ENCODE measurements at places on chromosomes 16 and 17.
A peak's percentile ranks its signal among the peaks of the same experiment; 100 is the strongest.

DNA sequence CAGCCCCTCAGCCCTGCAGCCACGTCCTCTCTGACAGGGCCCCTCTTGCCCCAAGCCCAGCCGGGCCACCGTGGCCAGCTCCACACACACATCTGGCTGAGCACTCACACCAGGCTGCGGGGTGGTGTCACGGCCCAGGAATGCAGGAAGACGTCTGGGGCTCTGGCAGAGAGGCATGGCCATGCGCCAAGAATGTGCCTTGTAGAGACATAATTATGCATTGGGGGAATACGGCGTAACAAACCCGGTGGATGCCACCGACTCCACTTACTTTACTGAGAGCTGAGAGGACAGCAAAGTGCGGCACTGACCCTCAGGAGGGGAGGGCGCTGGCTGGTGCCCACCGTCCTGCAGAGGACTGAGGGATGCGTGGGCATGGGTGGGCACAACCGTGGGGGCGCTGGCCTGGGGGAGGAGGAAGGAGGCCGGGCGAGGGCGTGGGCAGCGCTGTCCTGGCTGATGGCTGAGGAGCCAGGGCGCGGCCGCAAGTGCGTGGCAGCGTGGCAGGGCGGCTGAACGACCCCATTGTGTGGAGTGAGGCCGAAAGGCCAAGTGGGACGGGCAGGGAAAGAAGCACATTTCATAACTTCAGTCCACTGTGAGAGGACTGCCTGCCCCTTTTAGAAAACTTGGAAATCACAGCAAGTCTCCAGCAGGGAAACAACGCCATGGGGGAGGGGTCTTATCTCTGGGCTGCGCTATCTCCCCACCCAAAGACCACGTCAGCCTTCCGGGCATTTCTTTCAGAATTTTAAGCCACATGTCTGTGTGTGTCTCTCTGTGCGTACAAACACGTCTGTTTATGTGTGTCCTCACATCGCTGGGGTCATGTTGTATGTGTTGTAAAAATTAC, 30.6 kb downstream of the METRNL start:
- DNase-seq = no peak

DNA sequence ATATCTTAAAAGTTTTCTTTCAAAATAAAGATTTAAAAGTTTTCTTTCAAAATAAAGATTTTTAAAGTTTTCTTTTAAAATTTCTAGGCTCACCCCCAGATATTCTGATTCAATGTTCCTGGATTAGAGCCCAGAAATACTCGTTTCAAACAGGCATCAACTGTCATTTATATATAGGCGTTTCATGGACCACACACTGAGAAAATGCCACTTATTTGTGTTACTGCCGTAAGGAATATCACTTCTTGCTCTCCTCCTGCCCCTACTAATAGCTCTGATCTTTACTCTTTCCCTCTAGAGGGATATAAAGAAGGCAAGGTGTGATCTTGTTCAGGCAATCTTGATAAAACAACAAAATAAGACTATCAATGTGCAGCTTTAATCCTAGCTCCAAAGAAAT, 1324.1 kb downstream of the CDH8 start:
- no peak for DNase-seq

- no peak for DNase-seq
Measured at GRCh38 chr16:55508271-55508921, 476 bp upstream of the LPCAT2 start.

DNA sequence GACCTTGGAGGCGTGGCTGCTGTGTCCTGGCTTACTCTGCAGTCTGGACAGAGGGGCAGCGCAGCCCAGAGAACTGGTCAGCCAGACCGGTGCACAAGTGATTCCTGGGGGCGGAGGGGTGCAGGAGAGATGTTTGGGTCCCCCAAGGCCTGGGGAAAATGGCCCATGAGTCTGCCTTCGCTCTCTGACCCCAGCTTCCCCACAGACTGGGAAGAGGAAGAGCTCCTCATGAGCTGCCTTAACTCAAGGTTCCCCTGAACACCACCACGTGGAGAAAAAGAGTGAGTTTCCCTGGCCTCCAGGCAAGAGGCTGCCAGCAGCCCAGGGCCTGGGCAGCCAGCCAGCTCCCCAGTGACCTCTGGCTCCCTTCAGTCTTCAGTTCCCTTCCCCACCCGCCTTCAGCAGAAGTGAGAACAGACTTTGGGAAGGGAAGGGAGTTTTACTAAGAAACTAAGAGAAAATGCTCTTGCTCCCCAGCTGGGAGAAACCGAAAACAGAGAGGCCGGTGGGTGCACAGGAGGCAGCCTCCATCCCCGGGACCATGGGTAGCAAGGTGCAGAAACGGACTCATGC, 2.0 kb upstream of the C17orf99 start:
- DNase-seq = no peak

DNA sequence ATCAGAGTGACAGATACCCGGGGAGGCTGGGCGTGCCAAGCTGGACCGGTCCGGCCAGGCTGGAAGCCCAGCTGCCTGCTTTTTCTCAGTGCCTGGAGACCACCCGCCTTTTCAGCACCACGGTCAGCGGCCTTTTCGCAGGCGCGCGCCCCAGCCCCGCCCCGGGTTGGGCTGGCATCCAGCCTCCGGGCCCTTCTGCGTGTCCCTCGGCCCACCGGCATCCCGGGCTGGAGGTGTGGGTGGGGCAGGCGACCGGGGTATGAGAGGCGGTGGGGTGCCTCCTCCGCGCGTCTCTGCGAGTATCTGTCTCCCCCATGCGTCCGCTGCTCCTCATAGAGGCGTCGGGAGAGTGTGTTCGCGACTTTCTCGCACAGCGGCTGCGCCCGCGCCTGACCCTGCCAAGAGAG, 102.5 kb downstream of the MRM1 start:
- DNase-seq = peak; percentile 24

DNA sequence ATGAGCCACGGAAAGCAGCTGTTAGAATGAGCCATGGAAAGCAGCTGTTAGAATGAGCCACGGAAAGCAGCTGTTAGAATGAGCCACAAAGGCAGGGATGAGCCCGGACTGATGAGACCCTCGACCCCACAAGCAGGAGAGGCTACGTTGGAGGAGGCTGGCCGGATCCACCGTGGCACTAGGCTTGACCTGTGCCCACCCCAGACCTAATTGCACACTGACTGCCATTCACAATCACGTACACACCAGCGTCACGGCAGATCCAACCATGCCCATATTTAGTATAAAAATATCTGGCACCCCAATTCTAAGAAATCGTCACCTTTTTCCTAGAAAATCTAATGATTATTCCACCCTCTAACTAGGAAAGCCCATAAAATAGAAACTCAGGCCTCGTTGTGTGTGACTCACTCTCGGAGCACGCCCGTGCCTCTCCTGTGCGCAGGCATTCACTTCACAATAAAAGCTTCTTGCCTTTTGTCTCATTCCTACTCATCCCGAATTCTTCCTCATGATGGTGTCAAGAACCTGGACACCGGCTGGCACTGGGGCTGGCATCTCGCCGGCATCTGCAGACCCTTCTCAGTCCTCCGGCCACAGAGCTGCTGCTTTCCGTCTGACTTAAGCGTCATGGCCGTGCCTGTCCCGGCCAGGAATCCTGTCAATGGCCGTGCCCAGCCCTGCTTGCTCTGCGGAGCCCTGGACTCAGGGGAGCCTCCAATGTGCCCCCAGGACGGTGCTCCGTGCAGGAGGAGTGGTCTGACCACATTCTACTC, 5.5 kb upstream of the SECTM1 start:
- DNase-seq = no peak

DNA sequence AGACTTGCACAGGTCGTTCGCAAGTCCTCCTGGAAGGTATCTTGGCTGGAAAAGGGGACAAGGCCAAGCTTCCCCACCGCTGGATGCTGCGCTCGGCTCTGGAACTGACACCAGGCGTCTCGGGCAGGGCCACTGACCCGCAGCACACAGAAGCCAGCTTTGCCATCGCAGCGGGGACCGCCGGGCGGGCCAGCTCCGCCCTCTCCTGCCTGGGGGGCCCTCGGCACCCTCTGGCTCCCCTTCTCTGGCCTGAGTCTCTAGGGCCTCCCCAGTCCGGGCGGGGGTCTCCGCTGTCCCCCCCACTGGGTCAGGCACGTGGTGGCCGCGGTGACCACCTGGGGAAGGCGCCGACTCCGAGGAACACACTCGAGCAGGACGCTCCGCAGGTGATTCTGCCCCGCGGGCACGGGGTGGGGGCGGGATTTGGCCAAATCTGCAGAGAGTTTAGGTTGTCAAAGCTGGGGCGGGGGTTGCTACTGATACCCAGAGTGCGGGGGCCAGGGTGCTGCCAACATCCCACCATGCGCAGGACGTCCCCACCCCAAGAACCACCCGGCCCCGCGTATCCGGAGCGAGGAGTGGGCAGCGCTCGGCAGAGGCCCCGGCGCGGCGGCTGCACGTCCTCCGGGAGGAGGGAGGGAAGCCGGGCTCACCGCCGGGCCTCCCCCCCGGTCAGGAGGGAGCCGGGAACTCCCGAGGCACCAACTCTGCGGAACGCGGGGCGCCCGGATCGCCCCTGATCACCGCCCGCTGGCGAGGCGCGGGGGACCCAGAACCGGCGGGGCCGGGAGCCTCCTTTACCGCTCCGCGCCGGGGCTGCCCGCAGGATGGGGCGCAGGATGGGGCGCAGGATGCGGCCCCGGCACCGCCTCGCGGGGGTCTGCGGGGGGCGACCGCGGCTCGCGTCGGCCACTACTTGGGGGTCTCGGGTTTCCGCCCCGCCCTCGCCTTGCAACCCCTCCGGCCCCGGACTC, 744 bp upstream of the METRNL start:
- DNase-seq = no peak

DNA sequence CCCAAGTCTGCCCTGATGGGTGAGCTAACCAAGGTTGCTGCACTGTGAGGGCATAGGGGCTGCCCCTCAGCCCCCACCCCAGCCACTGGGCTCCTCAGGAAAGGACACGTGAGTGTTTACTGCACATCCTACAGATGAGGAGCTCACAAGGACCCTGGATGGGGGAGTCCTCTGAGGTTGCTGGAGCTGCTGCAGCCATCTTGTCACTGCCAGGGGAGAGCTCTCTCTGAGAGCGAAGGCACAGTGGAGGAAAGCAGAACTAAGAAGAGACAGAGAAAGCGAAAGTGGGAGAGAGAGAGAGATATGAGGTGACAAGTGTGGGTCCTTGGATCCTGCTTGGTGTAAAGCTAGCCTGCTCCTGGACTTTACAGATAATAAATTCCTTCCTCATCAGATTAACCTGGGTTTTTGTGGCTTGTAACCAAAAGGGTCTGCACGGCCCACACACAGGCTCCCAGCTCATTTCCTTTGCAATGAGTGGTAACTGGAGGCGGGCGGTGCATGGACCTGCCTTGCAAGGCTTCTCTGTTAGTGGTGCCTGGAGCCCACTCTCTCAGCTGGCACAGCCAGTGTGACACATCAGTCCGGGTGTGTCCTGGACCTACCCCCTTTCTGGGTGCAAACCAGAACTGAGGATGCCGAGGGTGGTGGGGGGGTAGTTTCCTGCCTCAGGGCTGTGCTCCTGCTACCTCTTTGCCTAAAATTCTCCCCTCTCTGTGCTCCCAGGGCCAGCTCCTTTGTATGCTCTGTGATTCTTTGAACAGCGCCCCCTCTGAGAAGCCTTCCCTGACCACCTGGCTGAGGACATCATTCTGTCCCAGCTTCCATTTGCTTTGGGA, 14.2 kb downstream of the SNX20 start:
- DNase-seq = peak; percentile 61

GRCh38 chr17:17540278-17540906, 44.2 kb upstream of the RASD1 start:
- no peak for DNase-seq

DNA sequence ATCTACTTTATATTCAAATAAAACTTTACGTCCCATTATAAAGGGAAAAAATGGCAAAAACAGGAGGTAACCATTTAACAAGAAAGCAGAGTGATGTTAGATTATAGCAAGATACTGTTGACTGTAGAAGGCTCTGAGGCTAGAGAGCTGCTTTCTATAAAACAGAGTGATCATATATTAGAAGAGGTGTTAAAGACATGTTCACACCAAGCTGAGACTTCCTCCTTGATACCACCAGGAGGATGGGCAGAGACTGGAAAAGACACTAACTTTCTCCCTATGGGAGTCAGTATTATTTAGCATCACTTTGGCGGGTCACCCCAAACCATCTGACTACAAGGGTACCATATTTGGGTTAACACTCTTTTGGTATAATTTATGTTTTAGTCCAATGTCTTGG, 687 bp upstream of the CIITA start:
- no peak for DNase-seq

DNA sequence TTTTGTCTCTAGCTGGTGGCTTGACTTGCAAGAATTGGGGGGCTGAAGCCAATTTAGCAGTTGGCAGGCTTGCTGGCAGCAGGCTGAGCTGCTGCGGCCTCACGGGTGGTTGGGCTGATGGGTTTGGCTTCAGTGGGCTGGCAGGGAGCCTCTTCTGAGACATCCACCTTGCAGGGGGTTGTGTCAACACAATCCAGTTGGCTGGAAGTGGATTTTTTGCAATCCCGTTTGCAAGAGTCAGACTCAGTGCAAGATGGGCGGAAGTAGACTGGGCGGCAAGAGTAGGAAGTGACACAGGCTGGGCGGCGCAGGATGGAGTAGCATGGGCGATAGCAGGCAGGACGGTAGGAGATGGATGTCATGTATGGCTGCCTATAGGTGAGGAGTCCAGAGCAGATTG, 1.5 kb downstream of the KRTAP16-1 start:
- DNase-seq = no peak

DNA sequence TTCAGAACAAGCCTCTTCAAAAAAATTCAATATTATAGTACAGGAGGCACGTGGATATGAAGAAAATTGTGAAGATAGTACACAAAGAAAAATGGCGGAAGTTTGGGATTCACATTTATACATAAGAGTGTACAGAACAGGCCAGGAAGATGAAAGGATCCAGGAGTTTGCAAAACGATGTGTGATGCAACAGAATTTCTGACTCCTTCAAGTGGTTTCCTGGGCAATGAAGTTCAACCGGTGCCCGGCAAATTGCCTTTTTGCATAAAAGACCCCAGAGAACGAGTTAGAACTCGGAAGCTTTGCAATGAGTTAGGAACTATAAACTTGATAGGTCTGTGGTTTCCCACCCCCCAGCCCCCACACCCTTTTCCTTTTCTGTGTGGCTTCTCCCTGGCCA, 189.1 kb downstream of the SALL1 start:
- no peak for DNase-seq

DNA sequence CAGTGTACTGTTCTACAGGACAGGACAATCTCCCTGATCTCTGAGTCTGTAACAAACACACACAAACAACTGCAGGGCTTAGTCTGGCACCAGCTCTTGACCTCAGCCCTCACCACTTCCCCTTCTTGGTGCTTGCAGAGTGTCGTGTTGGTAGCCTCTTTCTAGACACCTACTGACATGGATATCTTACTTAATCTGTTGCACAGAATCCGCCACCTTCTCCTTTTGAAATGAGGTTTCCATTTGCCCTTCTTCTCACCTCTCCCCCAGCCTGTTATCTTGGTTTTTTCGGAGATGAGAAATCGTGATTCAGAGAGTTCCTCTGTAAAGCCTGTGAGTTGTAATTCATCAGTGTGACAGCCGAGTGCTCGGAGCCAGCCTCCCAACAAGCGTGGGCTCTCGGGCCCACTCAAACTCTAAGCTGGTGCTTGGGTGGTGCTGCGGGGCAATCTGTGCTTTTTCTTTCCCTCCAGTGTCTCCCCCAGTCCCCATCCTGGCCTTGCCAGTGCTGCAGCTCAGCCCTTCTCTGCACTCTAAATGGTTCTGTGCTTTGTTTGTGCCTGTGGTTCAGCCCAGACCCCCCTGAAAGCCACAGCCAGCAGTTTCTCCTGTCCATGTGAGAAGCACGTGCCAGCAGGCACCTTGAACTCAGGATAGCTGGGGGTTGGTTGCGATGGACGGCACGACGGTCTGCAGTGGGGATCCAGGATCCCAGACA, 28.1 kb downstream of the KIAA0513 start:
- DNase-seq = peak; percentile 55

GRCh38 chr17:81599719-81600486, 37.0 kb downstream of the NPLOC4 start:
- DNase-seq = no peak

All from stimulated activated CD8-positive, alpha-beta memory T cell treated with anti-CD3 and anti-CD28 coated beads, Interleukin-15, amount 100 ng/mL, for 48 hours (primary cell).